ENCODE measurements at places on chromosomes 11 and 22.

DNA sequence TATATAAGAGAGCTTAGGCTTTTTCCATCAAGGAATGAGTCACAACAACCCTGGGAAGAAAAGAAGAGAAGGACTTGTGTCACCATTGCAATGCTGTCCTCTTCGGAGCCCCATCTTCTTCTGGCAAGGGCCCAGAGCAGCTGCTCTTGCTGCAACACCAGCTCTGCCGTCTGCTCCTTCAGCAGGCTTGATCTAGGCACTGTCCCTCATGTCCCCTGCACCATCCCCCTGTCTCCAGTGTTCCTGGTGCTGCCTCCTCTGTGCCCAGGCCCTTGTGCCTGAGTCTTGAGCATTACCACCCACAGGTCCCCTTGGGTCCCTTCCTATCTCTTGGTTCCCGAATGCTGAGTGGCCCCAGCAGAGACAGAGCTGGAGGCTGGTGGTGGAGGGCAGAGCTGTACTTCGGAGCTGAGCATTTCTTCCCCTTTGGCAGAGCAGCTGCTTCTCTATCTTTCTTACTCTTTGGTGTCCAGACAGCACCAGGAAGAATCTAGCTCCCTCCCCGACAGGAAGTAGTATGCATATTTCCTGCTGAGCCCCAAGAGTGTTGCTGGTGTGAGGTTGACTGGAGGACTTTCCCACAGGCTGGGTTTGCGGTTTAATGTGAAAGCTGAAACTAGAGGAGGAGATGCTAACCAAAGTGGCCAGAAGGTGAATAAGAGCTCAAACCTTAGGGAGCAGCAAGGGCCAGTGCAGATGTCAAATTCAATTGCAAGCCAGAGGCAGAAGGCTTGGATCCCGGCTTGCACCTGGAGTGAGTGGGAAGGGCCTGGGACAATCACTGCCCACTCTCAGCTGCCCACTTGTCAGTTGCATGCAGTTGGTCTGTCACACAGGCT lies 27.8 kb downstream of the WEE1 start:
- peak; percentile 66 for DNase-seq

GRCh38 chr11:90318651-90319050 lies 95.8 kb upstream of the CHORDC1 start:
- DNase-seq: no peak

DNA sequence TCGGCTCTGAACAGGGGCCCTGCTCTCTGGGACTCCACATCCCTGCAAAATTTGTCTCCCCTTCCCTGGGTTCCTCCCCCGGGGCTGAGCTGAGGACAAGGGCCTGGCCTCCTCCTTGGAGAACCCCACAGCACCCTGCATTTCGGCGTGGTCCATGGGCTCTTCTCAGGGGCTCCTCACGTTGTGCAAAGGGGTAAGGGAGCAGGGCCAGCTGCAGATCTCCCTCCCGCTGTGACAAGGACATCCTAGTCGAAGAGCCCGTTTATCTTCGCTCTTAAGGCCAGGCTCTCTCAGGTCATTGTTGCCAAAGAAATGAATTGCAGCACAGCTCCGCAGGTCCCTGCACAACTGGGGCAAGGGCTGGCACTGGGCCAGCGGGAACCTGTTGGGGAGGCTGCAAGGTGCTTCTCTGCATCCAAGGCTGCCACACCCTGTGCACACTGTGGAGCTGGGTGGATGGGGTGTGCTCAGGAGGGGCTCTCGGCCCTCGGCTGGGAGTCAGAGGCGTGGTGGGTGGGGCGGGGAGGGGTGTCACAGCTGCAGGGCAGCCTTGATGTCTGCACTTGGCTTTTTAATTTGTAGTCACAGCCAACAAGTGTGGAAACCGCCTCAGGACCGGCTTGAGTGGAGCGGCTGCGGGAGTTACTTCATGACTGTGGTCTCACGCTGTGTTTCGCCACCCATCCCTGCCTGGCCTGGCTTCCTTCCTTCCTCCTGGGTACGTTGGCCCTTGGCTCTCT lies 26.6 kb upstream of the SEPTIN5 start:
- peak; percentile 98 for DNase-seq

- DNase-seq: peak; percentile 80
Measured at GRCh38 chr11:27423125-27423524, 49.5 kb downstream of the LGR4 start.

GRCh38 chr11:69406060-69406459 lies 75.4 kb upstream of the LINC01488 start:
- DNase-seq: no peak
